ENCODE measurements at places on chromosomes 12 and 14.

- DNase-seq, result no peak
These were observed 43.5 kb downstream of the CCDC177 start for GRCh38 chr14:69531135-69531534.

DNA sequence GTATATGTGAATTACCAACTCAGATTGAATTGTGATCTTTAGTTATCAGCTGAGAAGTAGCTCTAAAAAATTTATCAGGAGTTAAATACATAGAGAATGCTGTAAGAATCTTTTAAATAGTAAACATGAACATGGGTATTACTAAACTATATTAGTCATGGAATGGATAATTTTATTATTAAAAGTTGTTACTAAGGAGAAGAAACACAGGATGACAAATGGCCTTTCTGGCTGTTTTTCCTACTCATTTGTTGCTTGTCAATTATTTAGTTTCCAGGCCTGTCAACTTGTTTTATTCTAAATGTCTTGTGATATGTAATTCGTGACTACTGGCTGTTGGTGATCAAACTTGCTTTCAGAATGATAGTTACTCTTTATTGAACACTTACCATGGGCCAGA is 58.7 kb downstream of the KTN1 start:
- DNase-seq, result no peak

- no peak for DNase-seq
These were observed 43.7 kb upstream of the KICS2 start for GRCh38 chr12:64265839-64266238.

- DNase-seq, result no peak
These were observed 624.9 kb upstream of the TBX3 start for GRCh38 chr12:115308918-115309317.

- DNase-seq, result no peak
These were observed 2.6 kb upstream of the KRT79 start for GRCh38 chr12:52836491-52837412.

- DNase-seq, result no peak
These were observed 8.1 kb downstream of the TMEM260 start for GRCh38 chr14:56587701-56588100.

DNA sequence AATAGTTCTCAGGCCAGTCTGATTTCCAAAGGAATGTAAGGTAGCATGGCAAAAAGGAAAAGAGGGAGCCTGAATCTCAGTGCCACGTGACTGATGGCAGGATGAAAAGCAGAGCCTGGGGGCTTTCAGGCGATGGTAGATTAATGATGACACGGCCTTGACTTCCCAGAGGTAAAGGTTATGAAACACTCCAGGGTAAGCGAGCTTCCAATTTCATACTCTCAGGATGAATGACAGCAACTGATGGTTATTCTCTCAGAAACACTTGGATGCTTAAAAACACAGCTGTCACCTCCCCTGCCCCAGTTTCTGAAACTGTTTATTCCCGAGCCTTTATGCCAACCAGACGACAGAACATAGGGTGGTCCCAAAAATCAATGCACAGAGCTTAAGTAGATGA is 28.8 kb downstream of the GDF11 start:
- DNase-seq, result no peak

DNA sequence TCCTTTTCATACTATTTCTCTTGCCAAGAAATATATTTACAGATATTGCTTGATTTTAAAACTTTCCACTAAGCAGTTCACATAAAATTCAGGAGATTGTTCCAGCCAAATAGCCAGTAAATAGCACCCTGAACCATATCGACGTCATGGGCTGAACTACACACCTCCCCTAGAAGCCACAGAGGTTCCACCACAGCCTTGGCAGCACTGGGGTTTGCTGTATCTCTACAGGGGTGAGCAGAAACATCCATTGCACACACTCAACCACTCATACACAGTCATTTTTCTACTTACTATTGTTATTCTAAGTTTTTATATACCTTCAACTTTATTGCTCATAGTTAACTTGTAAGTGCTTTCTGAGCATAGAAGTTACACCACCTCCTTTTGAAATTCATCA is 8.1 kb upstream of the EIF2S3B start:
- DNase-seq, result peak; percentile 49

- DNase-seq, result no peak
These were observed 216.8 kb downstream of the TTC8 start for GRCh38 chr14:89041257-89041582.

GRCh38 chr14:96568621-96569020 is 66.4 kb downstream of the PAPOLA start:
- no peak for DNase-seq

GRCh38 chr12:121711361-121712189 is 977 bp upstream of the TMEM120B start:
- no peak for DNase-seq

- no peak for DNase-seq
These were observed 805.6 kb downstream of the NRXN3 start for GRCh38 chr14:78975734-78976133.

- no peak for DNase-seq
These were observed 163.2 kb downstream of the PAH start for GRCh38 chr12:102753802-102754201.

- DNase-seq, result no peak
These were observed 48.6 kb downstream of the EIF2S3B start for GRCh38 chr12:10554228-10554755.

- DNase-seq, result no peak
These were observed 187.5 kb downstream of the RBM19 start for GRCh38 chr12:113778432-113779132.

DNA sequence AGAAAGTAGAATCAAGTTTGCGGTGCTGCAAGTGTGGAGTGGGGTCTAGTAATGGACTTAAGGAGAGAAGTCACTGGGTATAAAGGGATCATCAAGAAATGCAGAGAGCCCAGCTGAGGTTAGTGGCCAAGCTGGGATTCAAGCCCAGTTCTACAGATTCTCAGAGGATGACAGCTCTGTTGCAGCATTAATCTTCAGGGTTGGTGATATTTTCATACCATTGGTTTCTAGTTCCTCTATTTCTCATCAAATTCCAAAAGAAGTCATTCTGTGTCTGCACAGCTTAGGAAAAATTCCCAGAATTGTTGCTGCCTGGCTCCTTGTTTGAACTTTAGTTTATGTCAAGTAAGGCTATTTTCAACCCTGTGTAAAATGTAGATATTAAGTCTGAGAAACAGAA is 169.5 kb upstream of the NTF3 start:
- no peak for DNase-seq

- DNase-seq, result no peak
These were observed 1.3 kb upstream of the ZDHHC17 start for GRCh38 chr12:76762601-76762980.

GRCh38 chr12:24639641-24640040 is 309.3 kb downstream of the BCAT1 start:
- DNase-seq, result no peak

DNA sequence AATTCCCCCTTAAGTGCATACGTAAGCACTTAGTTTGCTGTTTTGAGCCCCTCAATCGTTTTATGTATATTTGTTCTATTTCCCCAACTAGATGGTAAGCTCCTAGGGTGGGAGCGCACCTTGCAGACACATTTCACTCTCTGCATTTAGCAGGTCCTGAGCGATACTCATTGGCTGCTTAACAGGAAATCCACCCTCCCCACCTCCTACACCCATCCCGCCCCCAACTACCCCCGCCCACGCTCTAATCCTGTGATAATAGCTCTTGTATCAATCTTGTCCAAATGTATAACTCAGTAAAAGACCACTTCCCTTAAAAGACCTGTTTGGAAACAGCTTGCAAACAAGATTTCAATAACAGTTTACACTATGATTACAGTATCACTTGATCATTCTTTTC is 8.1 kb downstream of the LPAR5 start:
- DNase-seq, result no peak

GRCh38 chr12:127489061-127489460 is 777.9 kb upstream of the TMEM132C start:
- no peak for DNase-seq

GRCh38 chr14:88695870-88696269 is 96.9 kb downstream of the EML5 start:
- DNase-seq, result no peak

GRCh38 chr12:48873096-48873495 is 7.4 kb upstream of the RND1 start:
- DNase-seq, result no peak

GRCh38 chr12:60947533-60947932 is 1312.7 kb upstream of the USP15 start:
- DNase-seq, result no peak

DNA sequence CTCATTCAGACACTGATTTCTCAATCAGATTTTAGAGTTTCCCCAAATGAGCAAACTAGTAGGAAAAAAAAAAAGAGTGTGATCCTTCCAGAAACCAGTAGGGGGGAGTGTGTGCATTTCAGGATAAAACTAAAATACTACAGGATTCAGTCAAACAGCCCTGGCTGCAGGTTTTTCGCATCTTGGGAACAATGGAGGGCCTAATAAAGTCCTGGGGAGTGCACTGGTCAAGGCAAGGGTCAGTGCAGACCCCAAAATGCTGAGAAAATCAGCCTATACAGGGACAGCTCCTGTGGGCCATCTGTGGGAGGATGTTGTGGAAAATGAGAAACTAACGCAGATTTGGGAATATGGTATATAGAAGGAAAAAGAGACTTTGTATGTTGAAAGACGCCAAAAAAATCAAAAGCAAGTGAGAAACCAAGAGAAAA is 22.2 kb upstream of the ABCD4 start:
- no peak for DNase-seq

DNA sequence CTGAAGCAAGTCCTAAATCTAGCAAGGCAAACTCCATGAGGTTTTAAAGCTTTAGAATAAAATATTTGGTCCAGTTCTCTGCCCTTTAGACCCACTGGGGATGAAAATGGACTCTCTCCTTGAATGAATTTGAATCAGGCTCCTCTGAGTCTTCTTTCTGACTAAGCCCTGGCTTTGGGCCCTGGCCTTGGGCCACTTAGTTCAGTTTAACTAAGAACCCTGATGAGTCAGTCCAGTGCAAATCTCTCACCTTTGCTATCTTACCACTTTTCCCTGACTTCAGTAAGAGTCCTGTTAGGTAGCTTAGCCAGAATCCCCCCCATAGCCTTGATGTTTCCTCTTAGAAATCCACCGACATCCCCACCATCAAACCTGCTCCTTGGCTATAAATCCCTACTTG is 427.5 kb downstream of the SNAPC1 start:
- no peak for DNase-seq

- no peak for DNase-seq
These were observed 335.3 kb downstream of the NPAS3 start for GRCh38 chr14:33273978-33274377.

GRCh38 chr14:99595034-99595433 is 9.0 kb downstream of the CCDC85C start:
- no peak for DNase-seq

- DNase-seq, result no peak
These were observed 112.2 kb upstream of the FKBP4 start for GRCh38 chr12:2682296-2683251.

- DNase-seq, result no peak
These were observed 172.4 kb downstream of the PHETA1 start for GRCh38 chr12:111196532-111196931.

DNA sequence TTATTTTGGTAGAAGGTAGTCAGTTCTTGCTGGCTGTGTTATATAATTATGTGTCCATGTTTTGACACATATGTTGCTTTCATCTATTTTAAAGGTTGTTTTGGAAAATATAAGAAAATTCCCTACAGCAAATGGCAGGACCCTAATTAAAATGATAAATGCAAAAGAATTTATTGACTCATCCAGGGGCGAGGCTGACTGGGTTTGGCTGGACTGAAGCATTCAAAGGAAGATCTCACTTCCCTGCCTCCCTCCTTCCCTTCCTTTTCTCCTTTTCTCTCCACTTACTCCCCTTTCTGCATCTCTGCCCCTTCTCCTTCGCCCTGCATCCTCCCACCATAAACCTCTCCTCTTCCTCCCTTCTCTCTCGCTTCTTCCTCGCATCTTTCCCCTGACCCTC is 129.6 kb downstream of the SNAPC1 start:
- DNase-seq, result no peak

- no peak for DNase-seq
These were observed 177.8 kb downstream of the RPS29 start for GRCh38 chr14:49408187-49408933.

- DNase-seq, result no peak
These were observed 497.1 kb upstream of the RPL10L start for GRCh38 chr14:47148686-47149085.

DNA sequence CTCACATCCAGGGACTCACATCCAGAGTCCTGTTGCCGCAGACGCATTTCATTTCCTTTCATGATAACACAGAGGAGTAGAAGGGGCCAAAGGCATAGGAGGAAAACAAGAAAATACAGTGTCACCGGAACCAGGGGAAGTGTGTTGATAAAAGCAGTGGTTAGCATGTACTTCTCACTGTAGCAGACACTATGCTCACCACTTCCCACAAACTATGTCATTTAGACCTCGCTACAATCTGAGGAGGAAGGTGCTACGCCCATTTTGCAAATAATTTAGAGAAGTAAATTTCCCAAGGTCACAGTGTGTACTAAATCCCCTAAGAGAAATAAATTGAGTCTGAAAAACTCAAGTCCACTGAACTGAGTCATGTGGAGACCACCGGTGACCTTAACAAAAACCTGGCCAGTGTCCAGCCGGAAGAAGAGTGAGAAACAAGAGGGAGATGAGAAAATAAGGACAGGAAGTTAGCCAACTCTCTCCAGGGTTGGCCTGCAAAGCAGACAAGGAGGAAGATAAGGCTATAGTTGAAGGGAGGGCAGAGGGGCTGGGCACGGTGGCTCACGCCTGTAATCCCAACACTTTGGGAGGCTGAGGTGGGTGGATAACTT is 25.8 kb upstream of the TMCC3 start:
- DNase-seq, result no peak

GRCh38 chr12:87720967-87721366 is 308.2 kb downstream of the C12orf50 start:
- no peak for DNase-seq

DNA sequence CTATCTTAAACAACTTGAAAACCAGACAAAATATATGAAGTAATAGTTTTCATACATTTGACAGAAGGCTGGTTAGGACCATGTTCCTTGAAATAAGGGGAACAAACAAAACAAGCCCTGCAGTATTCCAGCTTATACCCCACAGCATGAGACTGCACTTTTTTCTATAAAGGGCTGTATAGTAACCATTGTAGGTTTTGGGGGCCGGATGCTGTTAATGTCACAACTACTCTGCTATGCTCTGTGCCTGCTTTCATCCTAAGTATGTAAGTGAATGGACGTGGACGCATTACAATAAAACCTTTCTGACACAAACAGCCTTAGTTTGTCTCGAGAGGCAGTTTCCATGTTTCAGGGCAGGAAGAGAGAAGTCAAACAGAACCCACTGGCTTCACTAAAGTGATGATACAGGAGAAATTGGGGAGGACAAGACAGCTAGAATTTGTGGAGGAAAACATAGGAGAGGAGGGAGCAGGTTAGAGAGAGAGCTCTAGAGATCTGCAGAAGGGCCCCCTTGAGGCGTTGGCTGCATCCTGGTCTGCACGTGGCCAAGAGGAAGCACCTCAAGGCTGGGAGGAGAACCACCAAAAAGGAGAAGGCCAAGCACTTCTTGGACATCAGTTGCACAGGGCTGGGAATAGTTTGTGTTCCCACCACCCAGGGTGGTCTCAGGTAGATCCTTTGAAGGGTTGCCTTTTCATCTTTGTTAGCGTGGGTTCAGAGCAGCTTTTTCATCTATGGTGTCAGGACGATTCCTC is 63.7 kb downstream of the TRAF3 start:
- DNase-seq, result no peak

- no peak for DNase-seq
These were observed 61.6 kb downstream of the PPP2R5C start for GRCh38 chr14:101823066-101823465.

Data from stimulated activated CD8-positive, alpha-beta memory T cell treated with anti-CD3 and anti-CD28 coated beads, Interleukin-7, amount 100 ng/mL, for 1 hour (primary cell).